ENCODE measurements at places on chromosomes 5 and 9. TPM values are rescaled to one million over a fixed set of nuclear protein-coding genes. Genes with fewer than 3 reads are reported as not detected.

GRCh38 chr5:111017731-111018130, 53.8 kb upstream of the TSLP start:
- no peak for DNase-seq

- DNase-seq, result no peak
Observed at GRCh38 chr9:138047469-138048040, 170.0 kb downstream of the CACNA1B start.

GRCh38 chr5:56269216-56269927, 36.2 kb upstream of the ANKRD55 start:
- peak; percentile 61 for DNase-seq

DNA sequence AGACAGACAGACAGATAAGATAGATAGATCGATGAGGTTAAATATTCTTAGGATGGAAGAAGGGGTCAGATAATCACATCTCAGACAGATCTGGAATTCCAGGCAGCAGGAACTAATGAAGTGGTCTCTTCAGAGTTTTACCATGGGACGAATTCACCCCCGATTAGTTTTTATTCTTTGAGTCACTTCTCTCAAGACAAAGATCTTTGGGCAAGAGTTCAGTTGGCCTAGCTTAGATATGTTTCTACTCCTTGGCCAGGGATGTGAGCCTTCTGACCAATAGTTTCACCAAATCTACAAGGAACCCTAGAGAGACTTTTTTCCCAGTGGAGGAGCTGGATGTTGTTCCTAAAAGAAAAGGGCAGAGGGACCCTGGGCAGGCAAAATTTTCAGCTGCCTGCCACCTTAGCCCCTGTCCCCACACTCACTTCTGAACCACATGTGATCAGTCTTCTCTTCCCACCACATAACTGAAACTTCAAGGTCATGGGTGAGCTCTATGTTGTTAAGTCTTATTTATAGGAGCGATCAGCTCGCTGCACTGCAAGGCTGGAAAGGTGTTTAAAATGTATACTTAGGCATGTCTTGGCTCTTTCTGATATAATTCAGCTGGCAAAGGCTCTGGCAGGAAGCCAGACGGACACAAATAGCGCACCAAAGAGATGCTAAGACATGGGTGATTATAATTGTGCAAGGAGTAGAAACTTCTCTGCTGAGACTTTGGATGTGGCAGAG, 132.9 kb downstream of the PALM2AKAP2 start:
- peak; percentile 36 for DNase-seq

GRCh38 chr9:14881006-14881405, 29.2 kb downstream of the FREM1 start:
- no peak for DNase-seq

DNA sequence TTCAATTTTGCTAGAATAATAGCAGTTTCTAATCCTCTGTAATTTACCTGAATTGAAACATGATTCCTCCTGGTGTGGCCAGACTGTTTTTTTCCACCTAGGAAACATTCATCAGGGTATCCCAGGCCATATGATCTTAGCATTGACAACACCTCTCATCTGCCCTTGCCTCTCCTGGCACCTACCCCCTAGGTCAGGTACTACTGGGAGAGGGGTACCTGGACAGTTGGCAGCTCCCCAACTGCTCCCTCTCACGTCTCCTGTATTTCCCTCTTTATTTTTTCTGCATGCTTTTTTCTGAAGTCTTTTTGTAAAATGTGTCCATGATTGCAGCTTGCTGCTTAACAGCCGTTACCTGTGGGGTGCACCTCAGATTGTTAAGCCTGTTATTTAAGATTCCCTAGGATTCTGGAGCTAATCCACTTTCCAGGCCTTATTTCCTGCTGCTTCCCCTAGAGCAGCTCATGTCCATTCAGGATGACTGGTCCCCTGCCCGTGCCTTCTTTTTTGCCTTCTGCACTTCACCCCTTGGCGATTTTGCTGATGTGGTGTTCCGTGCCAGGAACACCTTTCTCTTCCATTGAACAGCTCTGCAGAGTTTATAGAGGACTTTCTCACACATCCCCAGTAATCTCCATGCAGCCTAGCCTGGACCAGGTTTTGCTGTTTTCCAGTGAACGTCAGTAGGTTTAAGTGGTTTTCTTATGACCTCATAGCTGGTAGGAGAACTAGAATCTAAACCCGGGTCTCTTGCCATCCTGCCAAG, 33.6 kb downstream of the SNX30 start:
- DNase-seq, result peak; percentile 20

- DNase-seq, result peak; percentile 32
Observed at GRCh38 chr5:167460449-167461020, 830.9 kb upstream of the WWC1 start.

The MAP3K1 gene
- 15.4 TPM for total RNA-seq

The FGF10 gene
- not detected for total RNA-seq

The JMY gene
- 3.2 TPM for total RNA-seq

The GRM6 gene
- total RNA-seq, result not detected

The C5orf58 gene
- not detected for total RNA-seq

The ASPN gene
- 0.07 TPM for total RNA-seq

The PCDHGA11 gene
- total RNA-seq, result not detected
